ENCODE measurements at places on chromosomes 7 and 10.

GRCh38 chr10:113802997-113803396, 50.9 kb downstream of the DCLRE1A start:
- no peak for DNase-seq

DNA sequence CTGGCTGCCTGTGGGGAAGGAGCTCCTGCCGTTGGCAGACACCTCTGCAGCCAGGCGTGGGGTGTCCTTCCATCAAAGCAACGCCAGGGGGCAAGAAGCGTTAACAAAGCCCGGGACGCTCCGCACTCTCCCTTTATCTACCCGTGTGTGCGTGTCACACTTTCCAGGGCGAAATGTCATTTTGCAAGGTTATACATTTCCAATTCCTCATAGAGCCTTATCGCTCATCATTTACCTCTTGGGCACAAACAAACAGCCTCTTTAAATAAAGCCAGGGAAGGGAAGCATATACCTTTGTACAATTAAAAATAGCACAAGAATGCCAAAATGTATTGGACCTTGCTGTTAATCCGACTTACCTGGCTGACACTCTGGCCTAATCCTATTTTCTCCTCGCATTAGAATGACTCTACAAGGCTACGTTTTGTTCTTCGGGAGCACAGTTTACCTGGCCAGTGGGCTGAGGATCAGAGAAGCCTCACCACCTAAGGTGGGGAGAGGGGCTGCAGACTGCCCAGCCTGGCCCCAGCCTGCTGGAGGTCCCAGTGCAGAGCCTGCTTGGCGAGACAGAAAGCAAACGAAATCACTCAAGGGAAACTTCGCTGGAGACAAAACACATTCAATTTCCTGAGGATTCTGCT, 77.6 kb upstream of the EN2 start:
- peak; percentile 88 for DNase-seq

- no peak for DNase-seq
These were observed 80.8 kb downstream of the VWDE start for GRCh38 chr7:12322903-12323300.

GRCh38 chr10:59354434-59354833, 7.9 kb downstream of the FAM13C start:
- no peak for DNase-seq

GRCh38 chr7:46385662-46386309, 464.7 kb upstream of the IGFBP3 start:
- DNase-seq, result no peak

- no peak for DNase-seq
These were observed 920 bp downstream of the PRLHR start for GRCh38 chr10:118594392-118595063.

DNA sequence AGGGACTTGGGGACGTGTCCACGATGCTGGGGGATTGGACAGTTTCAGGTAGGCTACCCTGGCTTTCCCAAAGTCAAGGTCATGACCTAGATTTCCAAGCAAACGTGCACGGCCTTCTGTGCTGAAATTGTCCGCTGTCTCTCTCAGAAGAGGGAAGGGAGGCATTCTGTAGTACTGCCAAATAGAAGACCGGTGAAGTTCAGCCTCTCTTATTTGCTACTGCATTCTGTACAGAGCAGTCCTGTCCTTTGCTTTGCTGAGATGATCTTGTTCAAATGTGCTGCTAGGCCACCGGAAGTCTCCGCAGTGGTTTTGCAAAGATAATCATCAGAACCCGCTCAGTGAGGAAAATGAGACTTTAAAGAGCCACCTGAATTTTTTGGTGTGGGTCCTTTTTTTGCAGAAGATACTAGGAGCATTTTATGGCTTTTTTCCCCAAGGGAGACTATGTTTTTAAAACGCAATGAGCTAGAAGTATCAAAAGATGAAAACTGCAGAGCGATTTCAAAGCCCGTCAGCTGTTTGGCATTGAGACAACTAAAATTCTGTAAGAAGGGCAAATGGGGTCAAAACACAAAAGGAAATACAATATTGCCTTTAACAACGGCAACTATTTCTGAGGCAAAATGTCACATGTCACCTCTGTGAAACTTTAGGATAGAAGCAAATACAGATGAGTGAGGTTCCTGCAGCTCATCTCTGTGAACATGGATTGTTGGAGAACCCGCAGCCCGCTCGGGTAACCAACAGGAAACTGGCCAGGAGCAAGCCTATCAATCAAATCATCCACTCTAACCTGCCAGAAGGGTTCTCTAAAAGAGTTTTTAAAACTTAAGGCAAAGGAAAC, 1.3 kb upstream of the NMT2 start:
- no peak for DNase-seq

DNA sequence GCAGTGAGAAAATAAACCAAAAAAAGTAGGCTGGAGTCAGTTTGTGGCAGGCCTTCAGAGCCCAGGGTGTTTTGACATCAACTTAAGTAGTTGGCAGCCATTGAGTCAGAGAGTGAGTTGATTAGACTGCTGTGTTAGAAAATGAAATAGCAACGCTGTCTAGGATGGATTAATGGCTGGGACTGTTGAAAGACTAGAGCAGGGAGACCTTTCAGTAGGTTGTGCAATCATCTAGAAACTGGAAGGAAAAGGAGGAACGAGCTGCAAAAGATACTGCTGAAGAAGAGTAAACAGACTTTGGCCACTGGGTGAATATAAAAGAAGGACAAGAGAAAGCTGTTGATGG, 28.6 kb upstream of the TRIL start:
- DNase-seq, result no peak

DNA sequence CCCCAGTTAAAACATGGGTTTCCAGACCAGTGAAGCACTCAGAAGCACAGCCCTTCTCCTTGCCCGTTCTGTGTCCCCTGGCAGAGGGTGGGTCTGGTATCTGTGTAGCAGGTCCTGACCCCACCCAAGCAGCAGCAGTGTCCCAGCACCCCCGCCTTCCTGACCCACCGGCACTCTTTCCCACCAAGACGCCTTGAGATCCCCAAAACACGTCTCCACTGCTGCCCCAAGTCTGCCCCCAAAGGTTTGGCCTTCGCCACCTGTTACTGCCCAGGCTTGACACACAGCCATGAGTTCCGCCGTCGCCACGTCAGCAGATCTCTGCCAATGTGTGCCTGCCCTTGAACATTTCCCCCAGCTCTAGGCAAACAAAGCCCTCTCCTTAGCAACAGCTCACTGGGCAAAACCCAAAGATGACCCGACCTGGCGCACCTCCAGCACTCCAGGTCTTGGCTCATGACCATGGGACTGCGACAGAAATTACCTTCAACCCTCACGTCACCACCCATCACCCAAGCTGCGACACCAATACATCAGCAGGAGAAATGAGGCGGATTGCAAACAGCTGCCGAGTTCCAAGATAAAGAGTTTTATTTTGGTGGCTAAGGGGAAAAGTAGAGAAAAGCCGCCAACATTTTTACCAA, 75.6 kb downstream of the CTBP2 start:
- DNase-seq, result peak; percentile 57

DNA sequence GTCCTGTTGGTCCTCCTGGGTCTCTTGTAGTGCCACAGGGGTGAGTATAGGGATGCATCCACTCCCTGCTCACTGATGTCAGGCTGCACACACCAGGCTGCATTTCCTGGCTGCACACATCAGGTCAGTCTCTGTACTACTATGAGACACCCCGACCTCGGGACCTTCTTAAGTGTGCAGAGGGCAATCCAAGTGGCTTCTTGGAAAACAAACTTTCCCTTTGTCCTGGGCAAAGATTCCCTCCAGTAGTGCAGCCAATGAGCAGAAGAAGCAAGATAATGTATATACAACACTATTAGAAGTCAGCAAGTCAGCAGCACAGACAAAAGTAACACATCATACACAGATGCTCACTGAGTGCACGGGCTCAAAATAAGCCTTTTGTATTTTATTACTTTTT, 493.5 kb downstream of the GRID1 start:
- no peak for DNase-seq

GRCh38 chr7:98073047-98073446, 33.6 kb upstream of the LMTK2 start:
- no peak for DNase-seq

GRCh38 chr10:121803611-121804010, 124.2 kb downstream of the ATE1 start:
- no peak for DNase-seq

DNA sequence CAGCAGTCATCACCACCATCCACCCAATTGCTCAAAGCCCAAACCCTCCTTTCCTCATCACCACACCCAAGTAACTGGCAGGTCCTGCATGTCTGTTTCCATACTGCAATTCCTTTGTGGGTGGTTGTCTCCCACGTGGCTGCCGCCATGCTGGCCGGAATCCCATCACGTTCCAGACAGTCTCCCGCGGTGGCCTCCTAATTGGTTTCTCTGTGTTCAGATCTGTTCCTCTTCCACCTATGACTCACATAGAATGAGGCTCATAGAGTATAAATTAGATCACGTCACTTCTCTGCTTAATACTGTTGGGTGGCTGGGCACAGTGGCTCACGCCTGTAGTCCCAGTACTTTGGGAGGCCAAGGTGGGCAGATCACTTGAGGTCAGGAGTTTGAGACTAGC, 813.0 kb downstream of the TYW1 start:
- DNase-seq, result no peak

DNA sequence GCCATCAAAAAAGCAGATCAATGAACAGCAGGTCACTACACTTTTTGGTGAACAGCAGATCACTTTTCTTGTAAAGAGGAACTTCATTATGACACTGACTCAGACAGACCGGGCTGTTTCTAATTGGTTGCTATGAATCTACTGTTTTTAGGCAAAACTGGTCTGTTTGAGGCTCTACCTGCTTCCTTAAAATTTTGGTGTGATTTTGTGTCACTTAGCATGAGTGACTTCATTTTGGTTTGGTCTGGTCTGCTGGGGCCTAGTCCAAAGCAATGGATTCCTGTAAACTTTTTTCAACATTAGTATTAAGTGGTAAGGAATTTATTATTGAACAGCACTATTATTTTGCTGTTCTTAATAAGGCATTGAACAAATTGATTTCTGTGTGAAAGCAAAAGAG, 41.8 kb upstream of the C10orf71 start:
- DNase-seq, result no peak

GRCh38 chr7:92226981-92227380, 18.7 kb downstream of the KRIT1 start:
- no peak for DNase-seq

GRCh38 chr10:129074939-129075338, 392.1 kb upstream of the MGMT start:
- no peak for DNase-seq

DNA sequence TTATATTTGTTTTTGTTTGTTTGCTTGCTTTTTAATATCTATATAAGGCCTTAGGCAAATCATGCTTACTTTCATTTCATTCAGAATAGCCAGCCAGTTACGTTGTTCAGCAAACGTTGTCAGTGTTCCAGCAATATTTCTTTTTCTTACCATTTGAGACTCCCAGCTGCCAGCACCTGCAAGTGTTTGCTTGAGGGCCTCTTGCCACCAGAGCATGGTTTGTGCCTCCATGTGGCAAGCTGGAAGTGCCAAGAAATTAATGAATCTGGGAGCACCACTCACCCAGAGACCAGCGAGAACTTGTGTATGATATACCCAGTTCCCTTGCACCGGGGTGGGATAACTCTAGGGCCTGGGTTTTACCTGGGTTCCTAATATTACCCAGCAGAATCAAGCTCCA, 177.1 kb upstream of the CSTF2T start:
- no peak for DNase-seq

DNA sequence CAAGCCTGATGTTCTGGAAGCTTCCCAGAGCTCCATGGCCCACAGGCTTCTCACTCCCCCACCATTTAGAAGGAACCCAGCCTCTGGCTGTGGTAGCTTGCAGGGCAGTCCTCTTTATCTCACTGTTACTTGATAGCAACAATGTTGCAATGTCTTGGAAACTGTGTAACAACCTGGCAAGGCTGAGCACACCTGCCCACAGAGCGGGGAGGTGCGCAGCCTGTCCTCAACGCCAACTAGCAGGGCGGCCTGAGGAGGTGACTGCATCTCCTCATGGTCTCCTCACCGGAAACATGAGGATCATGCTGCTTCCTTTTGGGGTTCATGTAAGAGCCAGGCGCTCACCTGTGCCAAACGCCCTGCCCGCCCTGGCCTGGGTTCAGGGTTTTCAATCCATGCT, 43.7 kb upstream of the INSIG1 start:
- no peak for DNase-seq

- DNase-seq, result no peak
These were observed 3.7 kb downstream of the TRAPPC14 start for GRCh38 chr7:100154651-100155491.

DNA sequence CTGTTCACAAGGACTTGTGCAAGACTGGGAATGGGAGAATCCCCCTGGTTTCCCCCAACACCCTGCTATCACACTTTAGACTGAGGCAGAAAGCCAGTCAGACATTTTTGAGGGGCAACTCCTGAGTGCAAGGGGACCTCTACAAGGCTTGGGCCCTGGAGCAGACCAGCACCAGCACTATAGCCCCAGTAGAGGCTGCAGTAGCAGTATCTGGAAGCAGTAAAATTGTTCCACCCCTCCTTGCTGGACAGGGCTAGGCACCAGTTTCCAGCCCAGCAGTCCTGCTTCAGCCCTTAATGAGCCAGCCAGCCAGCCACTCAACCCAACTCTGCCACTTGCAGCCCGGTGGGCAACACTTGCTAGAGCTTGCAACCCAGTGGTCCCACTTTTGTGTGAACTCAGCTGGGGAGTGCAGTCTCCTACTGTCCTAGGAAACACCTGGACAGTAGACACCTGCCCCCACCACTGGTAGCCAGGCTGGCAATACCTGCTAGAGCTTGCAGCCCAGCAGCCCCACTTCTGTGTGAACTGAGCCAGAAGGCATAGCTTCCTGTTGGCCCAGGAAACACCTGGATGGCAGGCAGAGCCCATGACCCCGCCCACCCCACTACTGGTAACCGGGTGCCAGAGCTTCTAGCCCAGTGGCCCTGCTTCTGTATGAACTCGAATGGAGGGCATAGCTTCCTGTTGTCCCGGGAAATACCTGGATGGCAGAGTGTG, 65.0 kb downstream of the FBXL13 start:
- DNase-seq, result no peak

DNA sequence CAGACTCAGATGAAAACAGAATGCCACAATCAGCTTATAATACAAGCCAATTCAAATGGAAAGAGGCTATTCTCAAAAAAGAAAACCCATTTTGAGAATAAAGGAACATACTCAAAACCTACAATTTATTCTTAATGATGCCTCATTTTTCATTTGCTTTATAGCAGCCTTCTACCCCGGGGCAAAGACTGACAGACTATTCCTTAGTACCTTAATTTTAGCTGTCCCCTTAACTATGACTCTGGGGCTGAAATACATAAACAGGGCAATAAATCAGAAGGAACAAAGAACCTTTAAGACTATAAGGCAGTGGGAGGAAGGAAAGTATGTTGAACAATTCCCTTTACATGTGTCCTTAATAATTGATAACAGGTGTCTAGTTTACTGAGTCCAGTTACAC, 76.8 kb downstream of the TMEM106B start:
- no peak for DNase-seq

GRCh38 chr10:102642736-102643335, 1.4 kb upstream of the TRIM8 start:
- peak; percentile 58 for DNase-seq

DNA sequence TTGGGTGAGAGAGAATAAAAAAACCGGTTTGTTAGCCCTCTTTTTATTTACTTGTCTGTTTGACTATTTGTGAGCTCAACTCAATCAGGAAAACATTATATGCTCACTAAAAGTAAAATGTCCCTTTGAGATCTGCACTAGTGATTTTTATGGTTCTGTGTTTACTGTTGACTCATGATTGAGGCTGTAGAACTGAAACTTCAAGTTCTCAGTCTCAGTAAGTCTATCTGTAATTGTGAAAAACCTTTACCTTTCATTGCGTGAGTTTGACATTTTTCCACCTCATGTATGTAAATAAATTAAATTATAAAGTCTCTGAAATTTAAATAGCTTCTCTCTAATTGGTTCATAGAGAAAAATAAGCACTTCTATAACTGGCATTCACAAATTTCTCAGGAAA, 17.0 kb upstream of the CASD1 start:
- DNase-seq, result no peak

Measured in ACHN (cell line).